ENCODE measurements at places on chromosomes 7 and 10.

- DNase-seq: no peak
These were observed 4.7 kb downstream of the DDX56 start for GRCh38 chr7:44568771-44569560.

DNA sequence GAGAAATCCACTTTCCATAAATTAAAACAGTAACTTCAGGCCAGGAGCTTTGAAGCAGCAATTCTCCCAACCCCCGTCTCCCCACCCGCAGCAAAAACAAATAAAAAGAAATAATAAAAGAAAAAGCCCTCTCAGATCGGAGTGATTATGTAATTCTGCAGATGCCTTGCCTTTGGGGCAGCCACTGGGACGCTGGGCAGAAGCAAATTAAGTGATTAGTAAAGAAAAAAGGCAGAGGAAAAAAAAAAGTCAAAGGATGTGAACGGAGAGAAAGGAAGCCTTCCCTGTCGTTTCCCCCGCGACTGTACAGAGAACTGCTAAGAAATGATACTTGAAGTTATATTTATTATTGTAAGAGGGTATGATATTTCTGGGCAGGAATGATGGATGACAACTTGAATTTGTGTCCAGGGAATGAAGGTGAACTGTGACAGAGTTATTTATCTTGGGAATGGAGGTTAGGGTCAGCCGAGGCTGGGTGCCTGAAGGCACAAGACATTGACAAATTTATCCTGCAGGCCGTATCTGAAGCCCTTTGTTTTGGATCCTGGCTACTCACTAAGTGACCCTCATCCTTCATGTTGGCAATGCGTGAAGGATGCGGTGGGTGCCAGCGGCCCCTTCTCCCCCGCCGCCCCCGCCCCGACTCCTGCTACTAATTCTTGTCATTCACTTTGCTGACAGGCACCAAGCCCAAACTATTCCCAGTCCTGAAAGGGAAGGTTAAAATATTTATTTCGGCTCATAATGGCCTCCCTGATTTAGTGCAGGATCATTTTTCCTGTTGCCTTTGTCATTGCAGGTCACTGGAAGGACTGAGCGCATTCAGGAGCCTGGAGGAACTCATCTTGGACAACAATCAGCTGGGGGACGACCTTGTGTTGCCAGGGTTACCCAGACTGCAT is 604.0 kb downstream of the LRMDA start:
- DNase-seq: no peak

DNA sequence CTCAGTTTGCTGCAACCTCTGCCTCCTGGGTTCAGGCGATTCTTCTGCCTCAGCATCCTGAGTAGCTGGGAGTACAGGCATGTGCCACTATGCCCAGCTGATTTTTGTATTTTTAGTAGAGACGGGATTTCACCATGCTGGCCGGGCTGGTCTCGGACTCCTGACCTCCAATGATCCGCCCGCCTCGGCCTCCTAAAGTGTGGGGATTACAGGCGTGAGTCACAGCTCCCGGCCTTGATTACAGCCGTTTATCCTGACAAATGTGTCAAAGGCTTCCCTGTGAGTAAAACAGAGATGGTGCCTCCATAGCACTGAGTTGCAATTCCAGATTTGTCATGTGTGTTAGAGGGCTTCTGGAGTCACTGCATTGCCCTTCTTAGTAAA is 273.7 kb downstream of the CCDC3 start:
- DNase-seq: peak; percentile 27

DNA sequence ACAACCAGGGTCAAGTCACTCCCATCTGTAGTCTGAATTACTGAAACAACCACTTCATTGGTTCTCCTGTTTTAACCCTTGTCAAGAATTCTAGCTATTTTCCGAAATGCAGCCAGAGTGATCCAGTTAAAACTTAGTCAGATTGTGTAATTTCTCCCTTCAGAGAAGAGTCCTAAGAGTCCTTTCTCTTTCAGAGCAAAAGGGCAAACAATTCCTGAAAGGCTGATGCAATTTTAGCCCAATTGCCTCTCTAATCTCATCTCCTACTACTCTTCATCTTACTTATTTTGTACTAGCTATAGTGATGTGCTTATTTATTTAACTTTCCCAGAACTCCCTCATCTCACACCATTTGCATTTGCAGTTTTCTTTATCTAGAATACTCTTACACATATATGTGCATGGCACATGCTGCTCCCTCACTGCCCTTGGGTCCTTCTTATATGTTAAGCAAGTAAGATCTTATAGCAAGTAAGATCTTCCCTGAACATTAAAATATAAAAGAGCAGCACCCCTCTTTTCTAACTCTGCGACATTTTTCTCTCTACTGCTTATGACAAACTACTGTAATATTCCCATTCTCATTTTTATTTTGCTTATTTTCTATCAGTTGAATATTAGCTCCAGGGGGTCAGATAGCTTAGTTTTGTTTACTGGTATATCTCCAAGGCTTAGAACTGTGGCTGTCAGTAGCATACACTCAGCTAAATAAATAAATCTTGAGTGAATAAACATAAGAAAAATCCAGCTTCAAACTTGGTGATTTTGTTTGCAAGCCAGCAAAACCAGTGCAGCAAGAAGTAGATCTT is 44.6 kb downstream of the HGF start:
- no peak for DNase-seq

GRCh38 chr10:70461397-70462348 is 16.9 kb upstream of the PALD1 start:
- peak; percentile 85 for DNase-seq

- peak; percentile 64 for DNase-seq
These were observed 232.5 kb downstream of the SKIDA1 start for GRCh38 chr10:21292763-21293517.

DNA sequence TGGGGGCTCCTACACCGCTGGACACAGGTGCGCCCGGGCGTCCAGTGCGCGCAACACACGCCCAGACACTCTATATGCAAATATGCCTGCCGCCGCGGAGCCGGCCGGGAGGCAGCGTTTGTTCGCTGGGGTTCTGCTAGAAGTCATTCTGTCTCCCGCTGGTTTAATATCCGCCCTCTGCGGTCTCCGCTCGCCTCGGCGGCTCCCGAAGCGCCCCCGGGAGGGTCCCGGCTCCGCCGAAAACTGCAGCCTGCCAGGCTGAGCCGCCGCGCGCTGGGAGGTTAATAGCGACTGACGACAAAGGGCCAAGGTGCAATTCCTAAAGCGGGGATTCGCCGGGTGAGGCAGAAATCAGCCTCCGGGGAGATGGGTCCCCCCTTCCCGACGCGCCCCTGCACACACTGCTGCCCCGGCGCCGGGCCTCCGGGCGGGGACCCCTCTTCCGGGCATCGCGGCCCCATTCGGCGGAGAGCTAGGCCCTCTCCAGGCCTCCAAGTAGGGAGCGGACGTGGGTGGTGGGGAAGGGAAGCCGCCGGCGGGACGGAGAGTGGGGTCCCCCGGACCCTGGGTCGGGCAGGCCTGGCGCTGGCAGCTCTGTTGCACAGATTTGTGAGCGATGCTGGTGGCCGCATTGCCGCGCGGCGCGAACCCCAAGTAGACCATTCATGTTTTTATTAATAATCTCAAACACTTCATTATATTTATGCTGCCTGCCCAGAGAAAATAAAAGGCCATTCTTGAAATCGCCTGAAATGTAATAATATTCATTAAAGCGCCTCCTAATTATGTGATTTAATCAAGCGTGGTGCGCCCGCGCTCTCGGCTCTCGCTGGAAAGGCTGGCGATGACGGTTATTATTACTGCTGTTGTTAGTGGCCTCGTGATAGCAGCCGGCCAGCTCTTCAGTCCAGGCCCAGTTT is 9.1 kb downstream of the EN2 start:
- DNase-seq: no peak

DNA sequence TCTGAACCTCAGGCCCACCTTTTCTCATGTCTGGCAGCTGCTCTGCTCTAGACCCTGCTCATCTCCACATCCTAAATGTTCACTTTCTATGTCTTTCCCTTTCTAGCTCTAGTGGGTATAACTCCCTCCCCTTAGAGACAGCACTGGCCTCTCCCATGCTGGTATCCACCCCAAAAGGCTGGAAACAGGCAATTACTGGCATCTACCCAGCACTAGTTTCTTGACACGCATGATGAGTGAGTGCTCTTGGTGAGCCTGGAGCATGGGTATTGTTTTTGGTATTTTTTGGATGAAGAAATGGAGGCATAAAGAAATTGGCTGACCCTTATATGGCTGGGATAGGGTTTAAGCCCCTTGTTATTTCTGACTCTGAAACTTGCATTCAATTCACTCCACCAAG is 156.0 kb downstream of the EGFR start:
- no peak for DNase-seq

DNA sequence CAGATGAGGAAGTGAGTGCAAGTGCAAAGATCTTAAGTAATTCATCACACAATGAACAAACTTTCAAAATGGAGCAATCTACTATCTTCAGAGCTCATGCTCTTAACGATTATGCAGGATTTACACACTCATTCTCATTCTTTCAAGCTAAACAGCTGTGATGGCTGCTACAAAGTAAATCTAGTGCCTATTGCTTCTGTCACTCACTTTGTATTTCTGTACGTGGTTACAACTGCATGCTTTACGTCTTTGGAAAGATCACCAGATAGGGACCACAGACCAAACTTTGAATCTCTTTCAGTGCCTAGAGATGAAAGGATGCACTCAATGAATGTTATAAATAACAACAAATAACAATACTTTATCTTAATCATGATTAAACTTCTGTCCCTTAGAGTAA is 194.6 kb downstream of the MAGI2 start:
- DNase-seq: no peak

- no peak for DNase-seq
These were observed 215.8 kb downstream of the PHTF2 start for GRCh38 chr7:78014401-78014800.

GRCh38 chr10:65395631-65396030 is 1530.2 kb upstream of the LRRTM3 start:
- no peak for DNase-seq

DNA sequence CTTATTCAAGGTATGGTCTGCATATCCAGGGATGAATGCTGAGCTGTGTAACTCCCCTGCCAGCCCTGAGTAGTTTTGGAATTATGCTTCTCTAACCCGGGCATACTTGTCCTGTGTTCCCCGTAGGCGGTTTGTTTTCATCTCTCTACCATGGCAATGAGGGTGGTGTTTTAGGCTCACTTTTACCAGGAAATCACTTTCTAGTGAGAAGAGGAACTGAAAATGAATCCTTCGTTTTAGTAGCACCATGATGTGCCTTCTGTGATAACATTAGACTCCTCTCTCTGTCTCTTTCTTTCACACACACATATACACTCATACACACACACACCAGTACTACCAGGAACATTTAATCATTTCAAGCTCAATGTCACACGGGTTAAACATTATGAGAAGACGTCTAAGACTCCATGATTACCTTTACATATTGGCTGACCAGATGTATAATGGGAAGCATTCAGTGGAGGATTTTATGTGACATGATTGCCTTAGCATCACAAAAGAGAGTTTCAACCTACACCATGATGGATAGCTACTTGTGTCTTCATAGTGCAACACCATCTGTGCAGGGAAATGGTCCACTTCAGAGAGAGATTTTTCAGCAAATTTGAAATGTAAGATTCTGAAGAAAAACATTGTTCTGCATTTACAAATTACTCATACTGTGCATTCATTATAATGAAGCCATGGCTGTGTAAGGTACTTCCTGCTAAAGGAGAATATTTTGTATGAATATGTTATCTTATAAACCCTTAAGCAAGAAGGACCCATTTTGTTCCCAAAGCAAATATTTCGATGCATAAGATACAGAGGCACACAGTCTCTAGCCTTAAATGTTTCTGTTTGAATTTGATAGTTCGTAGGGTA is 31.0 kb upstream of the PFKP start:
- DNase-seq: no peak

- peak; percentile 23 for DNase-seq
These were observed 273.3 kb upstream of the LRGUK start for GRCh38 chr7:133853706-133854276.

GRCh38 chr7:127930341-127931328 is 100.6 kb downstream of the LRRC4 start:
- no peak for DNase-seq

DNA sequence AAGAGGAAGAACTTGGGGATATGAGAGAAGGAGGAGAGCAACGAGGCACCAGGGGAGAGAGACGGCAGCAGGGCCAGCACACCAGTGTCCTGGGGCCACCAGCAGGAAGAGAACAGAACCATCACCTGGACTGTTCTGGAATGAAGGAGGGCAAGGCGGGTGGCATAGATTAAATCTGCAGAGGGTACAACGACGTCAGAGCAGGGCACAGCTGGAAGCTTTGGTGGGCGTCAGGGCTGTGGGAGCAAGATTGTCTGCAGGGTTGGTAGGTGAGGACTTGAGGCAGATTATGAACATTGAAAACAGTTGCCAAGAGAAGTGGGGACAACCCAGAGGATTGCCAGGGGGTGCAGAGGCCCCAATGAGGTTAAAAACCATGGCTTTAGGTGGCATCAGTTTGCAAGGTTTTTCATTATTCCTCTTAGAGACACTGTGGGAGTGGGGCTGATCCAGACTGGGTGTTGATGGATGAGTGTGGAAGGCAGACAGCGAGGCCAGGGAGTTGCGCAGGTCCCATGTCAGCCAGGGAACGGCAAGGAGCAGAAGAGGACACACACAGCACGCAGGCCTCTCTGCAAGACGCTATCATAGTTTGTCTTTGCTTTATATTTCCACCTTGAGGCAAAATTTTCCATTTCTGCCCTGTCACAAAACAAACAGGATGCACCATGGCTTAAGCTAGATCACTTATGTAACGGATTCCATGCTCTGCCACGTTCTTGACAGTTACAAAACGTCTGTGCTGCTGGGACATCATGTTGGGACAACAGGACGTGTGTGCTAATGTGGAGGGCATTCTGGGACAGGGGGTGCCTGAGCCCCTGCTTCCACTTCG is 52.5 kb upstream of the LEP start:
- no peak for DNase-seq

DNA sequence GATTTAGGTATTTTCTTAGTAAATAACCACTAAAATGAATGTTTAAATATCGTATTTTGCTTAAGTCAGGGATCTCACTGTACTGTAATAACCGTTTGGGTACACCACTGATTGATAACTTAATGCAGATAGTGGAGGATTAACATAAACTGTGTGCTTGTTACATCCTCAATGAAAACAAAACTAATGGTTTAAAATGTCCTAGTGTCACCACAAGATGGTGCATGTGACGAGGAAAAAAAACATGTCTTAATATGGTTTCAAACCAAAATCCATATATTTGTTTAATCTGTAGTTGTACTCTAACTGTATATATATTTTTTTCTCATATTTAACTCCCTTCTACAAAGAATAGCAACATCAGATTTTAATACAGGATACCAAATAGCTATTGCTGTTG is 19.2 kb downstream of the ARMC10 start:
- no peak for DNase-seq

- no peak for DNase-seq
These were observed 205.0 kb downstream of the ABCA13 start for GRCh38 chr7:48376263-48376662.

GRCh38 chr7:48411619-48412018 is 240.4 kb downstream of the ABCA13 start:
- DNase-seq: no peak

DNA sequence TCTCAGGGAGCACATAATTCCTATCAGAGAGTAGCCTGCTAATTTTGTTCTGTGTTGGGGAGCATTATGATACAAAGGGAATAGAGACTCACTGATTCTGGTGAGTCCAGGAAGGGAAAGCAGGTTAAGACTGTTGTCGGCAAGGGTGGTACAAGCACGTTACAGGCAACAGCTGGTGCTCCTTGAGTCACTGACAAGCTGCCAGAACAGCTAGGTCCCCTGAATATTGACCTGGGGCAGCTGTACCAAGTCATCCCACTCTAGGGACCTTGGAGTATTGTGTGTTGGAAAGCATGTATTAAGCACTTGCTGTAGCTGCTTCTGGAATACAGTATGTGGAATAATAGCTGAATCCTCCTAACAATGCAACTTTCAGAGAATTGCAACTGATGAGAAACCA is 37.0 kb upstream of the GLCCI1 start:
- DNase-seq: no peak

- no peak for DNase-seq
These were observed 375 bp downstream of the HKDC1 start for GRCh38 chr10:69220507-69220906.

Data from H54 (cell line).